Hematopoietic multipotent progenitor cell treated with erythropoietin and hydrocortisone succinate and interleukin-3 and kit ligand, for 17 days (in vitro differentiated cells): ENCODE measurements at places on chromosomes 2 and 18.

DNA sequence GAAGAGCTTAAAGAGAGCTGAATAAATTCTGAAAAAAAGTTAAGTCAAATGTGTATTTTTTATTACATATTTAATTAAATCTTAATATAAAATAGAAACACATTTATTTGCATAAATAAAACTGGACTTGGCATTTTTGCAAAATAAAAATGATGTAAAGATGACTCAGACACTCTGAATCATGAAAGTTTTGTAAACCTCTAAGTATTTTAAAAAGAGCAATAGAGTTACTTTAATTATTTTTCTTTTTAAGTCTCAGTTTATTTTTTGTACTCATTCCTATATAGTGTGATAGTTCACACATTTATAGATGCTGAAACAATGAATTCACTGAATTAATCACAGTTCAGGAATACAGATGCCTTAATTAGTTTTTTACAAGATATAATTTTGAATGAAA, 109.9 kb upstream of the DTNA start:
- DNase-seq = no peak

- no peak for DNase-seq
These were observed 30.4 kb downstream of the SERTAD2 start for GRCh38 chr2:64623242-64623850.

DNA sequence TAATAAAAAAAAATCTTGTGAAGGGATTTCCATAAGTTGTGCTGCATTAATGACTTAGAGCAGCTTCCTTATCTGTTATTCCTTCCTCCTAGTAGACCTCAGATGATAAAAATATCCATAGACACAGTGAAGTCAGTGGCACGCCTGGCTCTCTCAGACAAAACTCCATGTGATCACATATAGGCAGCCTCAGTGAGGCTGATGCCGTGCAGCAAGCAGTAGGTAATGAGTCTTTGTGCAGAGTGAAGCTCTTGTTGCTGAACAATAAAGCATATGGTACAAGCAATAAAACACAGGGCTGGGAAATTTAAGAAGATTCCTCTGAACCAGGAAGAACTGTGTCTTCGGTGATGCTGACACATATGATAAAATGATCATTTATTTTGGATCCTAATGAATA, 102.7 kb downstream of the CSRNP3 start:
- DNase-seq = no peak

- DNase-seq = no peak
These were observed 8.5 kb downstream of the RFX8 start for GRCh38 chr2:101466426-101466825.
